NCI-H526 (cell line): ENCODE measurements at places on chromosomes 2 and 18.

DNA sequence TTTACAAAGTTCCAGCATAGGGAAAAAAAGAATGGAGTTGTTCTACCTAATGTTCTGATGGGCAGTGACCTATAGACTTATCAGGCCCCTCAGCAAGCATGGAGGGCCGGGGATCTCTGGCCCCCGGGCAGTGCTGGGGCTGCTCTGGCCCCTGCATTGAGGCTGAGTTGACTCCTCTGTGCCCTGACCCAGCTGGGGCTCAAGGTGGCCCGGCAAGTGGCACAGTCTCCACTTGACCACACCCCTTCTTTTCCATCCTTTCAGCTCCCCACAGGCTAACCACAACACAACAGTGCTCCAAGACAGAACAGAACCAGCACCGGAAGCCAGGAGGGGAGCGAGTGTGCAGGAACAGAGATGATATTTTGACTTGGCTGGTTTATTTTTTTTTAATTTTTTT, 19.9 kb downstream of the TOGARAM2 start:
- DNase-seq: no peak

- DNase-seq: no peak
These were observed 14.3 kb upstream of the TNFAIP6 start for GRCh38 chr2:151343073-151343472.

DNA sequence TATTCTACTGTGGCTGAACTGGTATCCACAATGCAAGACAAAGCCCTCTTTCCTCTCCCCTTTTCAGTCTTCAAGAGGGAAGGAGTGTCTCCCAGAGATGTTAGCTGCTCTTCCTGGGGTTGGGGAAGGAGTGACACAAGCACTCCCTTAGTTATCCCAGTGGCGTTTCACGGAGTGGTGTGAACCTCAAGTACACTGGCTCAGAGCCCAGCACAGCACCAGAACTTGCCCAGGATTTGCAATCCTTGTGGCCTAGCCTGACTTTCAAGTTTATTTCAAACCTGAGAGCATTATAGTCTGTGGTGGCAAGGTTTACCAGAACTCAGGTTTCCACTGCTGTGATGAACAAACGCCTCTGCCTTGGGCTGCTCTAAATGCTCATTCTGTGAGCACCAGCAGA, 162.5 kb downstream of the CCDC102B start:
- no peak for DNase-seq

- DNase-seq: no peak
These were observed 80.1 kb upstream of the ATG16L1 start for GRCh38 chr2:233171344-233171743.

DNA sequence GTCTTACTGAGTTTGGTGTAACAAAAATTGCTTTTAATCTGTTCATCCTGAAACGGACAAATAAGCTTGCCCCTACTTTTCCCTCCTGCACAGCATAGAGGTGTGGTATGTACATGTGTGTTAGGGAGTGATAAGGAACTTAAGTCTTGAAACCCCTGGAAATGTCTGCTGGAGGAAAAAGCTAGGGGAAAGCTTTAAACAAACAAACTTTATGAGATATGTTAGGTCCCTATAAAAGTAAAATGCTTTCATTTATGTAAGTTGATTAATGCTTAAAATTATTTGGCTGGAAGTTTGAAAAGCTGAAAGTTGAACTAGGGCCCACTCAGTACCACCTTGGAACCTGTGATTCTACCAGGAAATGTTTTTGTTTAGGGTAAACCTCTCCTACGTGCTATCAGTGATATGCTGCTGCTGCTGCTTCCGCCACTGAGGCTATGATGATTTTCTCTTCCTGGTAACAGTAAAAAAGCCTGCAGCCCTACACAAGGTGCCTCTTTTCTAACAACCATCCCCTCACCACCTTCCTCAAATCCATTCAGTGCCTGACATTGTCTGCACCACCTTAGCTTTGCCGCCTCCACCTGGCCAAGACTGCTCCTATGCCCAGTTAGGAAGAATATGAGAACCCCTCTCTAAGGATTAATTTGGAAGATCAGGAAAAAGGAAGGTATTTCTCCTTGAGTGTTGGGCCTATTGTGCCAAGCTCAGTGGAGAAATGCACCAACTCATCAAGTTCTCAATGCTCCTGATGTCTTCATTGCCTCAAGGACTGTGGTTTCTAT, 2.5 kb upstream of the YES1 start:
- no peak for DNase-seq

DNA sequence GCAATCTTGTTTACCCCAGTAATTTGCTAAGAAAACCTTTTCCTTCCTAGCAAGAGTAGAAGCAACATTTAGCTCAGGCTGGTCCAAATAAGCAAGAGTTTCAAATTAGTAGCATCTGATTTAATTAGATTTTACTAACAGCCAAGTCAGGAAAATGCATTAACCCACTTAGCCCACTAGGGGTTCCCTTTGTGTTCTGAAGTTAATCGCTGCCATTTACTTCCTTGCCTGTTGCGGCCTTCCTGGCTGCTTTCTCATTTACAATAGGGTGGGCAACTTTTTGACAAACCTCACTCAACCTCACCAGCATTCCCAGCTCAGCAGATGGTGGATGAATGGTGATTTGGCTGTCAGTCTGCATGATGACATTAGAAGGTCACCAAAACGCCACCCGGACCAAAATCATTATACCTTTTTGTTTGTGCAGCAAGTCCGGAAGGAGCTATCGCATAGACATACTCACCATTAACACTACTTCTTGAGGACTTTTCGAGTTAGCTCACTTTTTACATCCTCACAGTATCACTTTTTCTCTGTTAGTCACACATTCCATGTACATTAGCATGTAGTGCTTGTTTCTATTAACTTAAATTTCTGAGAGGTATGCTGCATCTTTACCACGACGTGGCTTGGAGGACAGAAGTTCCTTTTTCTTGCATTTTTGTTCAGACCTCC, 101.5 kb upstream of the SETBP1 start:
- no peak for DNase-seq

GRCh38 chr2:151258121-151258520, 3.5 kb downstream of the RBM43 start:
- DNase-seq: no peak

- no peak for DNase-seq
These were observed 36.3 kb downstream of the SMAD4 start for GRCh38 chr18:51066273-51066672.

DNA sequence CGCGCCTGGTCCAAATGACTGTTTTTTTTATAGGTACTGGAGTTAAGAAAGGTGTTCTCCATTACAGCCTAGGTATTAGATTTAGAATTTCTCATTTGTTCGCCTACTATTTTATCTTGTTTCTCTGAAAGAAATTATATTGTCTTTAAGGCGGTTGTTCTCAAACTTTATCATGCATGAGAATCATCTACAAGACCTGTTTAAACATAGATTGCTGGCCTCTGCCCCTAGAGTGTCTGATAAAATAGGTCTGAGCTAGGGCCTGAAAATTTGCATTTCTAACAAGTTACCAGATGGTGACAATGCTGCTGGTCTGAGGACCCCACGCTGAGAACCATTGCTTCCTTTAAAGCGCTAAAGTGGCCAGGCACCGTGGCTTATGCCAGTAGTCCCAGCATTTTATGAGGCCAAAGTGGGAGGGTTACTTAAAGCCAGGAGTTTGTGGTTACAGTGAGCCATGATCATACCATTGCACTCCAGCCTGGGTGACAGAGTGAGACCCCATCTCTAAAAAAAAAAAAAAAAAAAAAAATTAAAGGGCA, 34.0 kb upstream of the RNF138 start:
- no peak for DNase-seq

GRCh38 chr18:70627182-70627802, 338.4 kb downstream of the SOCS6 start:
- no peak for DNase-seq

GRCh38 chr2:58895857-58896256, 654.7 kb upstream of the FANCL start:
- no peak for DNase-seq

DNA sequence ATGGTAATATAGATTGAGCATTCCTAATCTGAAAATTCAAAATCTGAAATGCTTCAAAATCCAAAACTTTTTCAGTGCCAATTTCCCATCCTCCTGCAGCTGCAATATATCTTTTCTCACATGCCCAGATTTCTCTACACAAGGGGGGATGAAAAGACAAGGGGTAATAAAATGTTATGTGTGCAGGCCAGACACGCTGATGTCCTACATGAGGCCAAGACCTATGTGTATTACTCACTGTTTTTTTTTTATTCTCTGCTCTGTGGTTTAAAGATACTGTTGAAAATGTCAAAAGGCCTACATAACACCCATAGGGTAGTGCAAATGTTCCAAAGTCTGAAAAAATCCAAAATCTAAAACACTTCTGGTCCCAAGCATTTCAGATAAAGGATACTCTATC, 41.2 kb upstream of the CWC22 start:
- no peak for DNase-seq

- no peak for DNase-seq
These were observed 120.9 kb downstream of the FAM210A start for GRCh38 chr18:13605477-13605876.

DNA sequence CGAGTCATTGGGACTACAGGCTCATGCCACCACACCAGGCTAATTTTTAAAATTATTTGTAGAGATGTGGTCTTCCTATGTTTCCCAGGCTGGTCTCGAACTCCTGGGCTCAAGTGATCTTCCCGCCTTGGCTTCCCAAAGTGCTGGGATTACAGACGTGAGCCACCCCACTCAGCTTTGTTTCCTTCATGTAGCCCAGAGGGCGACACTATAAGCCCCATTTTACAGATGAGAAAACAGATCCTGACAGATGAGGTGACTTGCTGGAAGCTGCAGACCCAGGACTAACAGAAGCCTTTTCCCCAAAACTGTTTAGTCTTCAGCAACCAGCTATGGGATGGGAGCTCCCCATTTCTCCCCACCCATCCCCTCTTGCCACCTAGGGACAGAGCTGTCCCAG, 7.2 kb upstream of the CTDSP1 start:
- no peak for DNase-seq

DNA sequence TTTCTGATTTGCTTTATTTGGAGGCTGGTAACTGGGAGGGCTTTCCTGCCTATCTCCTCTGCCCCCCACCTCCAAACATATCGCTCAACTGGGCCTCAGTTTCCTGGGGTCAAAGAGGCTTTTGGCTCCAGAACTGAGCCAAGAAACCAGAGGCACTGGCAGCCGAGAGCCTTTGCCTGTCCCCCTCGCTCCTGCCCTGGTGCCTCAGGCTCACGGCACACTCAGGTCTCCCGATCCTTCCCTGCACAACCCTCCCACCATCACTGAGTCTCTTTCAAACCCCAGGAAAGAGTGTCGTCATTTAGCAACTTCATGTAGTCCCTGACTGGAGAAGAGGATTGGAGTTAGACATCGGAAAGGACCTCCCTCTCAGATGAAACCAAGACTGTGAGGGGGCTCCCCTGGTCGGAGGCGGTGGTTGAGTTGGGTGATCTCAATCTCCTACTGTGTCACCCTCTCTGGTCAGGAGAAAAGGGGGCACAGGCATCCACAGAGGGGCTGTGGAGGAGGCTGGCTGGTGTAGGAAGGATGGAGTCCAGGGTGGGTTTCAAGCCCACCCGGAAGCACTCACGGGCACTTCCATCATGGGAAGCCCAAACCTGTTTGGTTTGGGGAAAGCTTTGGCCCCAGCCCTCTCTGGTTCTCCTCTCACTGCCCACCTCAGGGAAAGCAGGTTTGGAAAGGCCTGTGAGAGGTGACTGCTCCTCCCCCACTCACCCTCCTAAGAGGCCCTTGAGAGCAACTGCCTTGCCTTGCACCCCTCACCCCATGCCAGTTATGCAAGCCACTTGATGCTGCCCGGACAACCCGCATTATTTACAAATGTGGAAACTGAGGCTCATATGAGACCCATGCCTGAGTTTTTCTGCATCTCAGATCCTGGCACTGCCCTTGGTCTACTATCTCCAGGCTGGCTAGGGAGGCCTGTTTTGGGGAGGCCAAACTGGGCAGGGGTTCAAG, 62.3 kb downstream of the TNS1 start:
- no peak for DNase-seq

DNA sequence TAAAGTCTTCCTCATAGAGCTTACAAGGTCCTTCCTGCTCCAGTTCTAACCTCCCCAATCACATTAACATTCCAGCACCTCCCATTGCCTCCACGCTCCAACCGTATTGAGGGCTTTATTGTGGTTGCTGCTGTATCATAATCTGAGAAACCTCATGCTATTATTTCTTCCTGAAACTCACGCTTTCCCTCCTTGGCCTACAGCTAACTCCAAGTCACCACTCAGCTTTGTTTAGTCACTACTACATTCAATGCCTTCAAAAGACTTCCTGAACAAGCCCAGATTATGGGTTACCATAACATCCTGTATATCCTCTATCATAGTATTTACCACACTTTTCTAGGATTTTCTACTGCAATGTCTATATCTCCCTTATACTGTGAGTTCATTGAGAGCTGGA, 230.4 kb downstream of the IKZF2 start:
- no peak for DNase-seq
